ENCODE measurements at places on chromosomes 1 and 21.

DNA sequence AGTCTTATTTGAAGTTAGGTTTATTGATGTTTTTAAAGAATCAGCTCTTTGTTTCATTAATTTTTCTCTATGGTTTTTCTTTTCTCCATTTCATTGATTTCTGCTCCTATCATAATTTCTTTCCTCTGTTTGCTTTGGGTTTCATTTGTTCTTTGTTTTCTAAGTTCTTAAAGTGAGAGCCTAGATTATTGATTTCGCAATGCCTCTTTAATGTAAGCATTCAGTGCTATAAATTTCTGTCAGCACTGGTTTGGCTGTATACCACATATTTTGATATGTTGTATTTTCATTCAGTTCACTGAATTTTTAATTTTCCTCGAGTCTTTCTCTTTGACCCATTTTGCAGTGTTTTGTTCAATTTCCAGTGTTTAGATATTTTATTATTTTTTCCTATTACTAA, 68.7 kb downstream of the DNAH14 start:
- no peak for DNase-seq

DNA sequence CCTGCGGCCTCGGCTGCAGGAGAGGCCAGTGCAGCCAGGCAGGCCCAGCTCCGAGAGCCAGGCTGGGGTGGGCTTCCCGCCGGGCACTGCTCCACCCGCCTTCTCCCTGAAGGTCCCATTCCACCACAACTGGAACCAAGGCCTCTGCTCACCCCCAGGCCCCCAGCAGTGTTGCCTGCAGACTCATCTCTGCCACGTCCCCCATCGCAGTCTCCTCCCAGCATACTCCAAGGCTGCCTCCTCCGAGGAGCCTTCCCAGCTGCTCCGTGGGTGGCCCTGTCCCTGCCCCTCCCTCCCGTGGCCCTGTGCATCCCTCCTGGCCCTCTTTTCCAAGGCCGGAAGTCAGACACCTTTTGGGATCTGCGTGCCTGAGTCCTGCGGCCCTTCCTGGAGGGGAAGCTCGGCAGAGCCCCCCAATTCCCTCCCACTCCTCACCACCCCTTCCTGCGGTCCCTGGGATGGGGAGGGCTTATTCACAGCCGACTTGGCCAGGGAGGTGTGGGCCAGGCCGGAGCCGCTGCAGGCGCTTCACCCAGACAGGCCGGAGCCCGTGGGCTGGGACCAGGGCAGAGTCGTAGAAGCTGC, 47.6 kb downstream of the SLX9 start:
- no peak for DNase-seq

DNA sequence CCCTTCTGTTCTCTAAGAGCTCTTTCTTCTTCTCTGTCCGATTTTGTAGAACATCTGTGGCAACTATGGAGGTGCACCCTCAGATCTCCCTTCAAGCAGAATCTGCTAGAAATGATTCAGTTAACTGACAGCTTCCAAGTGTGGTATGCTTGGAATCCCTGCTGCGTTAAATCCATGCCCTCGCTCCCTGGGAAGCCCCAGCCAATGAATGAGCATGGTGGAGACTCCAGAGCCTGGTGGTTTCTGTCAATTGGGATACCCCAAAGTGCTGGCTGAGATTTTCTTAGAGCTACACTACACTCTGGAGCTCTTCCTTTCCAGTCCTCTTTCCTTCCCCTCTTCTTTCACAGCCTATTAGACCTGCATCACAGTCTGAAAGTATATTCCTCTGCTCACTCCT, 116.3 kb upstream of the C1orf21 start:
- no peak for DNase-seq

DNA sequence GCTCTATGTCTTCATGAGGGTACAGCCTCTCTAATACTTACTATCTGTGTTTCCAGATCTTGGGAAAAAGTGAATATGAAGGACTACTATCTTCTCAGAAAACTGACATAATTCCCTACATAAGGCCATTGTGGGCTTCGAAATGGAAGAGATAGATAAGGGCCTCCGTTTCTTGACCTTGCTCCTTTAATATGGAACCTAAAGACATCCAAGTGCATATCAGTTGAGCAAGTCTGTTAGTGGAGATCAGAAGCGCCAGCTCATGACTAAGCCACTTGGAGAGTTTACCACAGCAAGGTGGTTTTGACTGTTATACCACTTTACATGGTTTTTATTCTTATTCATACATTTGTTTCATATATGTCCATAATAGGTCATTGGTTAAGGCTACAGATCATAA, 35.3 kb upstream of the FCER1A start:
- DNase-seq = no peak

- DNase-seq = no peak
These were observed 110.7 kb upstream of the TMEM51 start for GRCh38 chr1:15042866-15043265.

DNA sequence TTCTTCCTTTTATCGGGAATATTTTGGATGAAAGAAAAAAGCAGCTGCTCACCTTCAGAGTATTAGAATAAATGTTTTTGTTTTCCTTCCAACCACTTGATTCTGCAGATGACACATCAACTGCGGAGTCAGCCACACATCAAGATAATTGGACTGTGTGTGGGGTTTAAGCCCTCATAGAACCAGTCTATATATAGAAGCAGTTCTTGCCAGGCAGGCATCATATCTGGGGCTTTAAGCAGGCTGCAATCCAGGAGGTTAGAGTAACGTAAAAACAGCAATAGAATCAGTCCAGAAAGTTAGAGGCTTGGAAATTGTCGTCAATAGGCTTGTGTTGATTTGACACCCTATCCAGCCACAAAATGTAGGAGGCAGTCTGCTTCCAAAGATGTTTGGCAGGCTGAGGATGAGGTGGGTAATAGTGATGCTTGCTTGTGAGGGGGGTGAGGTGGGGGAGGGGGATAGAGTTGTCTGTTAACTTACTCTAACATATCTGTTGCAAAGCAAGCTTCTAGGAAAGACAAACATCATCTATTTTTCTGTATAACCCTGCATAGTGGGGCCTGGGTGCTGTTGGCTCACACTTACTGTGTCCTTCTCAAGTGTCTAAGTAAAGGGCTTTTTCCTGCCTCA, 64.8 kb downstream of the PEX14 start:
- no peak for DNase-seq

- DNase-seq = no peak
These were observed 1.4 kb downstream of the GOLPH3L start for GRCh38 chr1:150695561-150695960.

- no peak for DNase-seq
These were observed 1823.9 kb downstream of the PLA2G4A start for GRCh38 chr1:188652678-188653077.

- DNase-seq = no peak
These were observed 221.3 kb downstream of the PBX1 start for GRCh38 chr1:164780111-164780812.

DNA sequence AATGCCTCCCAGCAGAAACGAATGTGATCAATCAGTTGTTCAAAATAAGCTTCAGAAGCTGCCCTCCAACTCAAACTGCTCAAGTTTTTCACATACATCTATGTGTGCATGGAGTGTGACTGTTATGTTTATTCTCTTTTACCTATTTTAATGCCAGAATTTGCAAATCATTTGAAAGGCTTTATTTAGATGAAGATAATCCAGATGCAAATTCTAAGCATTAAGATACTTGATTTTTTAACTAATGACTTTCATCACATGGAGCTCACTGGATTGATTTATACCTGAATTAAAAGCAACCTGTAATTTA, 69.5 kb downstream of the PLD5 start:
- no peak for DNase-seq

- DNase-seq = peak; percentile 37
These were observed 20.8 kb upstream of the SDC3 start for GRCh38 chr1:30929135-30929889.

GRCh38 chr21:44920694-44921604, at the start of gene ITGB2:
TSS of gene ITGB2 (minus strand) at chr21:44920899. CDS start at chr21:44910782, 10,117 bp downstream.
- DNase-seq = no peak

DNA sequence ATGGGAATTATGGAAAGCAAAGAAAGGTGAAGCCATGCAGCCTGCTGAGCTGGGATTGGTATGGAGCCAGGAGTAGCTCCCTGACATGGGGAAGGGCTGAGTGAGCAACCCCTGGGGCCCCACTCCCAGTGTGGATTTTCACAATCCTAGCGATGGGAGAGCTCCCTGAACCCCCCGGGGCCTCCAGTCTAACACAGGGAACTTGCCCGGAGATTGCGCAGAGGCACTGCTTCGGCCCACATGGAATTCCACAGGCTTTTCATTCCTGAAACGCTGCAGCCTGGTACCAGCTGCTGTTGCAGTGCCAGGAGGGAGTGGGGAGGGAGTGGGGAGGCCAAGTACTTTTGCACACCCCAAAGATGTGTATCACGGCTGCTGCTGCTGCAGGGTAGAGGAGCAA, 110.4 kb upstream of the C21orf91 start:
- no peak for DNase-seq

GRCh38 chr1:40239626-40240025, 8.1 kb upstream of the TMCO2 start:
- DNase-seq = no peak
